Stimulated activated CD4-positive, alpha-beta T cell treated with anti-CD3 and anti-CD28 coated beads, Interleukin-1b, Interleukin-23, amount 100 ng/mL, for 1 hour (primary cell): ENCODE measurements at places on chromosomes 11 and 22.

GRCh38 chr11:105553025-105553424 is 56.8 kb upstream of the GRIA4 start:
- DNase-seq: no peak

DNA sequence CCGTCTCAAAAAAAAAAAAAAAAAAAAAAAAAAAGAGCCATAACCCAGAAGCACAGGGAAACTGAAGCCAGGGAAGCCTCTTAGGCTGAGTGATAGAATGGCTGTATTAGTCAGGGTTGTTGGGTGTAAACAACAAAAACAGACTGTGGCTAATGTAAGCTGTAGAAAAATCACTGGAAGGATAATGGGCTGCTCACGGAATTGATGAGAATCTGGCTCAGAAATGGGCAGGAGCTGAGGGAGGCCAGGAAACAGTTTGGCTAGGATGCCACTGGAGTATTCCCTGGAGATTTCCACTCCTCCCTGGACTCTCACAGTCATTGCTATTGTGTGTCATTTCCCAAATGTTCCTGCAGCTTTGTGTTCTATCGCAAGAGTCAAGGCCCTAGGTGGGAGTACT is 22.4 kb downstream of the SLC22A6 start:
- no peak for DNase-seq

DNA sequence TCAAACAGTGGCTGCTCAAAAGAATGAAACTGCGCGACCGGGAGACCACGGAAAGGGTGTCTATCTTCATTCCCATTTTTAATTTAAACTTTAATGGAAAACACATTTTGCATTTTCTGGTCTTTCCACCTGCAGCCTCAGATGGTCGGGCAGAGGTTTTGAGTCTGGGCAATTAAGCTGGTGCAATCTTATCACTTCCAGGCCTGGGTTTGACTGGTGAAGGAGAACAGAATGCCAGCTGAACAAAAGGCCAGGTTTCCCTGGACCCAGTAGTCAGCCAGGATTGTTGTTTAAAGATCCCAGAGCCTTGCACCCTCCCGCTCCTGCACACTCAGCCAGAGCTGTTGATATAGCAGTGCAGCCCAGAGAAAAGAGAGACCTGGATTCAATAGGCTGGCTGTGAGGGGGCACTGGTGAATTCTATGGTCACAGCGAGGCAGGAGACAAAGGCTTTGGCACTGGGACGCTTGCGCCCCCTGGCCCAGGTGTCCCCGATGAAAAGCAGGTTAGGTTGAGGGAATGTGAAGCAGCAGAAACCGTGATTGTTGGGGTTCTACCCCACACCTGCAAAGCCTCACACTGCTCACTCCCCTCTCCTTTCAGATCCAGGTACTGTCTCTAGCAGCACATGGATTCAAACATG is 83.6 kb downstream of the FLI1 start:
- DNase-seq: no peak

DNA sequence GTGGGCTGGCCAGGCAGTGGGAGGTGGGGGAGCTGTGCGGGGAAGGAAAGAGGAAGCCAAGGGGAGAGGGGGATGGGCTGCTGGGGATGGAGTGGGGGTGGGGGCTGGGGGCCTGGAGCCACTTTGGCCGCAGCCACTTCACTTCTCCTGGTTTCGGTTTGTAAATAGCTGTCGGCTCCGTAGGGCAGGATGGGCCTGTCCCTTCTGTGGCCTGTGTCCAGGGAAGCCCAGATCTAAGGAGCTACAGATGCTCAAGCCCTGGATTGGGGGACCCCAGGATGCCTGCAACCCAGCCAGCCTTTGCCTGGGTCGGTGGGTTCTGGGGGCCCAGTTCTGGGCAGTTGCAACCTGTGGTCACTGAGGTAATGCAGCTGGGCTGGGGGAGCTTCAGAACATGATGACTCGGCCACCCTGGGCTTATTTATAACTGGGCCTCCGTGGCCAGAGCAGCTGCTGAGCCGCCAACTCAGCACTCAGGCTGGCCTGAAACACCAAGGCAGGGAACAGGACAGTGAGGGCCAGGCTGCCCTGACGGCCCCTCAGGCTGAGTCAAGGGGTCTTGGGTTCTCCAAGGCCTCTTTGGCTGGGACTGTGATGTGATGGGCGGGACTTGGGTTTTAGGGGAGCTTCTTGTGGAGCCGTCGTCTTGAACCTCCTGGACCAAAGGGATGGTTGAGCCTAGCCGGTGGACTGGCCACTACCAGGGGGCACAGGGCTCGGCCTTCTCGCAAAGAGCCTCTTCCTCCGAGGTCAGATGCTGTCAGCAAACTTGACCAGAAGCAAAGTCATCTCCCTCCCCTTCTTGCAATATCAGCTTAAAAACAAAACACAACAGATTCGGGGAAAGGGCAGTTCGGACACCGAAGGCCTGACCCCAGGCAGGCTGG is 15.0 kb upstream of the SLC39A13 start:
- DNase-seq: no peak

DNA sequence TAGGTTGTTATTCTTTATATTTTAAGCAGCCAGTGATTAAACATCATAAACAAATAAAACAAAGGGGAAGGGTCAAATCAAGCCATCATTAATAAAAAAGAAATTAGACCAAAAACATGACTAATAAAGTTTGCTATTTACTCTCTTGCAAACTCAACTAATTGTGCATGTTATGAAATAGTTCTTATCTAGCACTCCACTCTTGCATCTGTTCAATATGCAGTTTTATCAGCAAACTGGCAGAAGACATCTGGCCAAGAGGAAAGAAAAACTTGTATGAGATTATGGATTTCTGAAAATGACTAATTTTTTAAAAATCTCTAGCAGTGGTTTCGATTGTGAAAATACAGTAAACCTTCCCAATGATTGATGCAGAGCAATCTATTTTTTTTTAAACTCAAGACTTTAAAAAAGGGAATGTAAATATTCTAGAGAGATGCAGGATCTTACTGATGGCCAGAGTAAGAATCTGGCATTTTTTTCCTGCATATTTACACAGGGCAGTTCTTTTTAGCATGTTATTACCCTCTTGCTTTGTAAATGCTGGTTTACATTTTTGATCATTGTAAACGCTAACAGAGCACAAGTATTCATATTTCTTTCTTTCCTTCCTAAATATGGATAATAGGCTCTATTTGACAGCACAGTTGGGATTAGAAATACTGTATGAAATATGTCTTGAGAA is 83.3 kb downstream of the GRIA4 start:
- no peak for DNase-seq

GRCh38 chr11:36933481-36933880 is 335.4 kb upstream of the RAG2 start:
- DNase-seq: no peak

DNA sequence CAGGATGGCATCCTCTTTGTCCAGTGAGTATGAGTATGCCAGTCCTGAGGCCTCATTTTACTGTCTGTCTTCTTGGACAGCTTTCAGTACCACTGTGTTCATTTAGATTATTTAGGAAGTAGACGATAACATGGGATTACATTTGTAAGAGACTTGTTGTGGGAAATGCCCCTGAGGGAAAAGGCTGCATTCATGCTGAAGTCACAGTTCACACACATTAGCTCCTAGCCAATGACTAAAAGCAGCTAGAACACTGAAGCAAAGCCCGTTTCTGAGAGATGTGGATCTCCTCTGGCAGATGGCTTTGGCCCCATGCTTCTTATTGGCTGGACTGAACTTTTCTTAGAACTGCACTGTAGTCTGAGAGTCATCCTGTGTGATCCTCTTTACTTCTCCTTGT is 242.4 kb downstream of the FAM76B start:
- no peak for DNase-seq

DNA sequence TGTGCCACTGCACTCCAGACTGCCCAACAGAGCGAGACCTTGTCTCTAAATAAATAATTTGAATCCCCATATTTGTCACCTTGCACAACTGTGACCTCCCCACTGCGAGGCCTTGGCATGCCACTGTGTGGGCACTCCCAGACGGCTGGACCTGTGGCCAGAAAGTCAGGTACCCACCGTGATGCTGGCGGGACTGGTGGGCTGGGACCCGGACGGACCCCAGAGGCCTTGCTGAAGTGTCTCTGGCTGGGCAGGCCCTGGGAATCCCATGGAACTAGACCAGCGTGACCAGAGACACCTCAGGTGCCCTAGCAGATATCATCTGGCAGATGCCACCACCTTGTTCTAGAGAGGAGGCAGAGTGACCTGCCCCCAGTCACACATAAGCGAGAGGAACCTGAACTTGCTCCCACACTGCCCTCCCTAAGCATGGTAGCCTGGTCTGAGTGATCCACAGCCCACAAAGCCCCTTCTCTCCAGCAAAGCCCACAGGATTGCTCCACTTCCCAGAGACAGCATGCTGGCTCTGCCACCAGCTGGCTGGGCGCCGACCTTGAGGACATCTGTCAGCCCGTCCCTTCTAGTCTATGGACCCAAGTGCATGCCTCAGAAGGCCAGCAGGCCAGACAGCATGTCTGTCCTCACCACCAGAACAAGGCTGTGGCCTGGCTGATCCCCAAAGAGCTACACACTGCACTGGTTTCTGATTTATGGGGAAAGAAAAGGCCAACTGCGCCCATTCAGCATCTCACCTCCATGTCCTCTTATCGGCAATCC is 9.5 kb downstream of the MACROD1 start:
- DNase-seq: no peak

DNA sequence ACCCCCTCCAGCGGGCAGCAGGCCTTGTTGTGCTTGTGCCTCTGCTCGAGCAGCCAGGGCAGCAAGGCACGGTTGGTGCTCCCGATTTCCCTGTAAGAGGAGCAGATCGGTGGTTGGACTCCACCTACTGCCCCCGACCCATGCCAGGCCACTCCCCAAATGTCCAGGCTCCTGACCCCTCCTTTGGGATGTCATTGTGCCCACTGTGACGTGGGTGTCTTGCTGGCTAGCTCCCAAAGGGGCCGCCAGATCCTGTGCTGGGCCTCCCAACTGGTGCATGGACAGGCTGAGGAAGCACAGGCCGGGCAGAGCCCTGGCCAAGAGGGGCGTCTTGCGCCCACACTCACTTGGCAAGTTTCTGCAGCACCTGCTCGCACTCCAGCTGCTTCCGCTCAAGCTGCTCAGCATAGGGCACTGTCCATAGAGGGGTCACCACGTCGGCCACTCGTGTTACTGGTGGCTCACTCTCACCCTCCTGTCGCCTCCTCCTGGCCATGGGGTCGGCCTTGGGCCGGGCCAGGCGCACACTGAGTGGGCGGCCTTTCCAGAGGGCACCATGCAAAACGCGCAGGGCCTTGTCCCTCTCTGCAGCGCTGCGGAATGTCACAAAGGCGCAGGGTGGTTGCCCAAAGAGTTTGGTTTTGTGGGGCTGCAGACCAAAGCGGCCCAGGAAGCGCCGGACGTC is at the start of gene RANBP1:
RANBP1 (plus strand) TSS at position 414 of the 685 bp plus-strand sequence; CDS start at position 495, 81 bp downstream.
- DNase-seq: no peak

DNA sequence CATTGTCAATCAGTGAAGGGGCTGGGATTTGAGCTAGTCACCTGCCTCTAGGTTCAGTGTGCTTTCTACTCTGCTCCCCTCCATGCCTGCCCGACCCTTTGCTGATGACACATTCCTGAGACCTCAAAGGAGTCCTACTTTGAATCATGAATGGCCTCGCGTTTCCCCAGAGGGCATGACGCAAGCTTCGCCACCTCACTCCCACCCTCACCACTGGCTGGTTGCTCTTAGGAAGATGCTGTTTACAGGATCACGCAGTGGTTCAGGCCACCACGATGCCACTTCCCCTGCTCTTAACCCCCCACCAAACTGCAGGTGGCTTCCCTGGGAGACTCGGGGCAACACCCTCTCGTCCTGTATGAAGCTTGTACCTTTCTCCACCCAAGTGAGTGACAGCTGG is 62.9 kb upstream of the B3GAT1 start:
- no peak for DNase-seq

DNA sequence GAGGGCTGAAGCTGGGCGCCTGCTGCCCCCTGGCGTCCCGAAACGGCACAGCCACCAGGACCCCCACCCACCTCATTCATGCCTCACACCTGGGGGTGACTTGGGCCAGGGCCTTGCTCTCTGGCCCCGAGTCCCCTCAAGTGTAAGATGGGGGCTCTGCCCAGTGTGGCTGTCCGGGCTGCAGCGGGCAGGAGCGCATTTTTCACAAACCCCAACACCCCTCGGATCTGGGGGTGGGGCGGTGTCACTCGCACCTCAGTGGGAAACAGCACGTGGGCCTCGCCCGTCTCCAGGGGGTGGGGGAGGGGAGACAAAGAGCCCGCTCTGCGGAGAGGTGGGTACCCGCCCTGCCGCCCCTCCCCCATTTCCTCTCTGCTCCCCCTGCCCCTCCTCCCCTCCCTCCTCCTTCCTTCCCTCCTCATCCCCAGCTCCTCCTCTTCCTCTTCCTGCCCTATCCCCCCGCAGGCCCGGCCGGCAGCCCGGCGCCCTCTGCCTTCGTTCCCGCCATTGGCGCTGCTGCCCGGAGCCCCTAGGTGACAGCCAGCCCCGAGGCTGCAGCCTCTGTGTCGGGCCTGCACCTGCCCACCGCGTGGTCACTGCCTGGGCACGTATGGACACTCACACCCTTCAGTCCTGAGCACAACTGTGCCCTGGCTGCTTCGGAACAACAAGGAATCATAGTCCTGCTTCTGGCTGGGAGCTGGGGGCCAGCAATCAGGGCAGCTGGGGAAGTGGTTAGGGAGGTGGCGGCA is 6.8 kb upstream of the CDKN1C start:
- DNase-seq: peak; percentile 22

DNA sequence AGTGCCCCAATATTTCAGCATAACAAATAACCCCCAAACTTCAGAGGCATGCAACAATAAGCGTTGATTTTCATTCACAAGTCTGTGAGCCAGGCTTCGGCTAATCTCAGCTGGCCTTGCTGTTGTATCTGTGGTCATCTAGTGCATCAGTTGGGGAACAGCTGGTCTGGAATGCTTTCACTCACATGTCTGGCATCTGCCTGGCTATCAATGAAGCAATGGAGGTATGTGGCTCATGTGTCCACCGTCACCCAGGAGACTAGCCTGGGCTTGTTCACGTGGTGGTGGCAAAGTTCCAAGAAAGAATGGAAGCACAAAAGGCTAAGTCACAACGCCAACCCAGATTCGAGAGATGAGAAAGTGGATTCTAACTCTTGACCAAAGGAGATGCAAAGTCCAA is 304.8 kb upstream of the ISX start:
- DNase-seq: no peak

DNA sequence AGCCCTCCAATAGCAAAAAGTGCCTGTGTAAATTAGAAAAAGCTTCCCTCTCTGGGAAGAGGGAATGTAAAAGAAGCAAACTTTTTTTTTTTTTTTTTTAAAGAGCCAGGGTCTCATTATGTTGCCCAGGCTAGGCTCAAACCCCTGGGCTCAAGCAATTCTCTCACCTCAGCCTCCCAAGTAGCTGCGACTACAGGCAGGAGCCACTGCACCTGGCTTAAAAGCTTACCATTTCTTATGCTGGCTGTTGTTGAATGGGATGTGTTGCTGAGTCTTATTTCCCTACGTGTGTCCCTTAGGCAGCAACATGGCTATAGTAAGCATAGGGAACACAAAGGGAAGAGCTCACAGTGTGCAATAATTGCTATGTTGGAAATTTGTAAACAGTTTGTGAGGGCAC is 225.5 kb upstream of the CCDC90B start:
- DNase-seq: no peak
